ENCODE measurements at places on chromosomes 2 and 18.

DNA sequence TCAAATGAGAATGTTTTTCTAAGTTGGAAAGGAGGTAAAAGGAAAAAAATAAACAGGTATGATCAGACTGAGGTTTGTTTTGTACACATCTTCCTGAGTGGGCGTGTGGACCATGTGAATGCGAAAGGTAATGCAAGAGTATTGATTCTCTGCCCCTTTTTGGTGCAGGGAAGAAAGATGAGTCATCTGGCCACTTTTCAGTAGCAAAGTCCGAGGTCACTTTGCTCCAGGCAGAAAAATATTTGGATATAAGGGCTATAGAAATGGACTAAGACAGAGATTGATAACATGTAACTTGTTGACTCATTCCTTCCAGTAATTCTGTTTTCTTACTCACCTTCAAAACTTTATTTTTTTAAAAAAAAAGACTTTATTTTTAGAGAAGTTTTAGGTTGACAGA is 130.5 kb downstream of the DSEL start:
- no peak for DNase-seq

- DNase-seq, result peak; percentile 32
Measured at GRCh38 chr2:147937744-147938349, 82.7 kb downstream of the ORC4 start.

DNA sequence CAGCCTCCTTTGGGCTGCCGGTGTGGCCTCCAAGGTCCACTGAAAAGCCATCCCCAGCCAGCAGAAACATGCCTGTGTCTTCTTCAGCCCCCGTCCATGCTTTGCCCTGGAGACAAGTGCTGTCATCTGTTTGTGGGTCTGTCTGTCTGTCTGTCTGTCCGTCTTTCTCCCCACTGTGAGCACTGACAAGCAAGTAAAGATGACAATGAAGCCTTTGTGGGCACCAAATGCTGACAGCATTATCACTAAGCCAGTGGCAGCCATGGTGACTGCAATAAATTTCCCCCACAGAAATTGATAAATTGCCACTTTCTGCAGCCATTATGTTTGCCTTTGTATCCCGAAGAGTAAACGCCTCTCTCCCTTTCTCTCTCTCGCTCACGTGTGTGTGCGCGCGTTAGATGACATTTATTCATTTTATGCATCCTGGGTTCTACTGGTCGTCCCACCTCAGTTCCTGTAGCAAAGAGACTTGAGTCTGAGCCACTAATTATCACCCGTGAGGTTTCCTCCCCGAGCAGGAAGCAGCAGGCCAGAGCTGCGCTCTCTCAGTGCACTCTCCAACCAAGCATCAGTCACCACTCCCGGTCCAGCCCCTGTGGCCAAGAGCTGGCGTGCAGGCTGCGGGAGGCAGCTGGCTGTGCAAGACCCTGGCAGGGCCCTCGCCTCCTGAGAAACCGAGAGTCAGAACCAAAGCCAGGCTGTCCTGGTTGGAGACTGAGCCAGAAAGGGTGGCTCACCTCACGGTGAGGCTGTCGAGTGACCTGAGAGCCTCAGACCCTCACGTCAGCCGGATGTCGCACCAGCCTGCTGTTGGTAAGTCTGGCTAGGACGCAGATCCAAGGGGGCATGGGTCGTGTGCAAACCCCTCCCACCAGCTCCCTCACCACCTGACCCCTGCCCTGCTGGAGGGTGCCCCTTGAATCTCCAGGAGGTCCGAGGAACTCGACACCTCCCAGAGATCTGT is 6.9 kb downstream of the STEAP3 start:
- DNase-seq, result no peak

DNA sequence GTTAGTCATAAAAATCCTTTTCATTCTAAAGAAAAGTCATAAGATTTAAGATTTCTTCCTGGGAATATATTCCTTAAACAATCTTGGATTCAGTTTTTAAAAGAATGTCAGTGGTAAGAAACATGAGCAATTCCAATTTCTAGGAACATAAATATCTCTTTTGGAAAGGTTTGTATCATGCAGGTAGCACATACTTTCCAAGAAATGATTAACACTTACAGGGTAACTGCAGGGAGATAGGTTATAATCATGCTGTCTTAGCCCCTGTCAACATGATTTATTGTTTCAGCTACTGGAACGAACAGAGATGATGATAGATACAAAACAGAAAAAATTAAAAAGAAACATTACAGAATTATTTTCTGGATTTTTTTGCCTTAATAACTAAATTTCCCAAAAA is 1537.7 kb downstream of the LRP1B start:
- no peak for DNase-seq

DNA sequence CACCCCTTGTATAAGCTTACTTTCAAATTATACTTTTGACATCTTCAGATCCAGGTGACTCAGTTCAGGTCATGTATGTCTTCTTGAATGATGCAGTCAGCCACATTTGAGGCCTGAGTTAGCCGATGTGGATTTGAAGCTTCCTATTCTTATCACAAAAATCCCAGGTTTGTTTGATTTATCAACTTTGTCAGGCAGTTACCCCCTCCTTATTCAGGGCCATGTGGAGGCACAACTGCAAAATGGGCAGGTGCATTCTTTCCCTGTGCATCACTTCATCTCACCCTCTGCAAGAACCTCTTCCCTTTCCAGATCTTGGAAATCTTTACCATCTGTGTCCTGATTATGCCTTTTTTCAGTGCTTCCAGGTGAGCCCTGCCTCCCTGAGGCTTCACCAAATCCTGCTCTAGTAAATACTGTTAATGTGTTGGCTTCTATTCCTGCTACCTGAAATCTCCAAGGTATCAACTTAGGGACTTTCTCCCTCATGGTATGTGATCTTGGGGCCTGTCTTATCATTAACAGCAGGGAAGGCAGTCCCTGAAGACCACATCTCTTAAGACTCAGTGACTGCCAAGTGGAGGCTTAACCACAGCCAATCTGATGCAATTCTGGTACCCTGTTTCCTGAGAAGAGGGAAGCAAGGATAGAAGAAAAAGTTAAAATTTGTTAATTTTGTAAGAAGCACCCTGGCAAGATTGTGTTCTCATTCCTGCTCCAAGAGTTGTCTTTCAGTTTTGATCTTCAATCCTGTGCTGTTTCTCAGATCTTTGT is 9.4 kb upstream of the ARHGAP28 start:
- DNase-seq, result no peak

GRCh38 chr2:71668326-71669057 is 215.1 kb downstream of the DYSF start:
- DNase-seq, result no peak

DNA sequence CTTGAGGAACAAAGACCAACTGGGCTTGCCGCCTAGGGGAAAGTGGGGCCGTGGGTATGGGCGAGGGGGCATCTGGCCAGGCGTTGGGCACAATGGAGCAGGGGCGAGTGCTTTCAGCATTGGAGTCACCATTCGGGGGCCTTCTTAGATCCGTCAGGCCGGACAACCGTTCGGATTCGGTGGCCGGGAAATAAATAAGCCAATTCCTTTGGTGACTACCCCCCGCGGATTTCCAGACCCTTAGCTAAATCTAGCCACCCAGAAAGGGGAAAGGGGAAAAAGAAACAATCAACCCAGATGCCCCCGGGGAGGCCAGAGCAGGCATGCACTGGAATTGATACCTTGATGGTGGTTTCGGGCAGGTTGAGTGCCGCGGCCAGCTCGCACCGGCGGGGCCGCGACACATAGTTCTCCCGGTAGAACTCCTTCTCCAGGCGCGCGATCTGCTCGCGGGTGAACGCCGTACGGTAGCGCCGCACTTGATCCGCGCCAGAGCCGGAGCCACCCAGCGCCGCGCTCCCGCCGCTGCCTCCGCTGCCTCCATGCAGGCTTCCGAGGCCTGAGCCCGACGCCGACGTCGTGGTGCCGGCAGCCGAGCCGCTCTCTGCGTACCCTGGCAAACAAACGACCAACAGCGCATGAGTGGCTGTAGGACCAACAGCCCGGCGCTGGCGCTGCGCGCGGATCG is 1.8 kb downstream of the EVX2 start:
- DNase-seq, result no peak

- no peak for DNase-seq
Measured at GRCh38 chr18:24860978-24861680, 400.7 kb downstream of the HRH4 start.

- no peak for DNase-seq
Measured at GRCh38 chr2:190961918-190962487, 52.0 kb downstream of the STAT1 start.

DNA sequence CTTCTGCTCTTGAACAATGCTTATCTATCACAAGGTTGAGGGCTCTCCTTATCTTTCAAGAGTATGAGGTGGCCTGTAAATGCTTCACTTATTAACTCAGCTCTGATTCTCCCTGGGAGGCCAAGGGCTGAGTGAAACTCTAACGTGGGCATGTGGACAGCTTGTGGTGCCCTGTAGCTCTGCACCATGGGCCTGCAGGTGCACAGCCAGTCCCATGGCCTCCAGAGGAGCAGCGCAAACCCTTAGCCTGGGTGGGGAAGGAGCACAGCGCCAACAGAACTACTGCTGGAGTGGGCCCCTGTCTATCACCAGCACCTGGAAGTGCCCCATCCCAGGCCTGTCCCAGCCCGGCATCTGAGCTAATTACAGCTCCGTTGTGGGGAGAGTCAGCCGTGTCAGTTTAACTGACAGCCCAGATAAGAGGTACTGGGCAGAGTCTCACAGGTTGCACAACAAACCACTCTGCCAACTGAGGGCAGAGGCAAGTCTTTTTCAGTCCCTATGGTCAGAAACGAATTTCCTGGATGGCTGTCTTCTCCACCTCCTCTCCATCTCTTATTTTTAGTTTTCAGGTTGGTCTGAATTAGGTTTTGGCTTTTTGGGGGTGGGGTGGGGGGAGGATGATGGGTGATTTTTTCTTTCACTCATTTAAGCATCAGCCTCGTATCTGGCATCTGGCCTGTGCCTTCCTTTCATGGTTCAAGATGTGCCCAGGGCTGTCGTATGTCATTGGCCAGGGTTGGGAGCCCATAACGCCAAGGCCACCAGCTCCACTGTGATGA is 219.5 kb downstream of the BCL2 start:
- DNase-seq, result no peak

DNA sequence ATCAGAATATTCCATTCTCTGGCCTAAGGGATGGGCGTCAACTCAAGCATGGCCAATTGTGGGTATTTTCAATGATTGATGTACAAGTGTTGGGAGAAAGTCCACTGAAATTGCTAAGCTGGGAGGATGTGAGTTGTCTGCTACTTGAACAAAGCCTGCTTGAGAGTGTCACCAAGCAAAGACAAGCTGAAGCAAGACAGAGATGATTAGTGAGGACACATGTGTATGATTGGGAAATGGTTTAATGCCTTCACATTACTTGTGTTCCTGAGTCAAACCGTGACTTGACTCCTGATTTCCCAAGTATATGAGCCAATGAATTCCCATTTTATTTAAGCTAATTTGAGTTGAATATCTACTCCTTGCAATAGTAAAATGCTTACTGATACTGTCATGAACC is 23.7 kb upstream of the NRP2 start:
- no peak for DNase-seq

DNA sequence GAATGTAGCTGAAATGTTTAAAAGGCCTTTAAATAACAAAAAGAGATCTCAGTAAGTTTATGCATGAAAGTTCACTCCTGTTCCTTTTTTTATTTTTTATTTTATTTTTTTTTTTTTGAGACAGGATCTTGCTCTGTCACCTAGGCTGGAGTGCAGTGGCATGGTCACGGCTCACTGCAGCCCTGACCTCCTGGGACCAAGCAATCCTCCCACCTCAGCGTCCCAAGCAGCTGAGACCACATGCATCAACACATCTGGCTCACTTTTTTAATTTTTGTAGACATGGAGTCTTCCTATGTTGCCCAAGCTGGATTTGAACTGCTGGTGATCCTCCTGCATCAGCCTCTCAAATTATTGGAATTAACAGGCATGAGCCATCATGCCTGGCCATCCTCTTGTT is 84.3 kb downstream of the KANSL1L start:
- no peak for DNase-seq

GRCh38 chr2:153589586-153589985 is 111.0 kb upstream of the RPRM start:
- no peak for DNase-seq

DNA sequence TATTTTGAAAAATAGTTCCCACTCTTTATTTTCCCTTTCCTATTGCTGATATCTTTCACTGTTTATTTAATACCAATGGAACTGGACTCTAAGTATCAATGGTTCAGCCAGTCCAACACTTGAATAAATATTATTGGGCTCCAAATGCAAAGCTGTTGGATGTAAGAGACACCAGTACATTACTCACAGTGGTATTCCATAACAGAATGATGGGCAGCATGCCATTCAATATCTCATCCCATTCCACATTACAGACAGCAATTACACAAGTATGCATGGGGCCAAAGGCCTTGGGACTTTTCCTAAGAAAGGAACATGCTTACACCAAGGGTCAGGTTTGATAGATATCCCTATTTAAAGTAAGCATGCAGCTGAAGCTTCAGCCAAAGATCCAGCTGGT is 231.9 kb downstream of the RND3 start:
- DNase-seq, result no peak

- DNase-seq, result no peak
Measured at GRCh38 chr2:192005211-192005610, 158.3 kb upstream of the CAVIN2 start.

- DNase-seq, result no peak
Measured at GRCh38 chr2:23606968-23607367, 222.0 kb downstream of the KLHL29 start.

GRCh38 chr18:74944676-74945075 is 264.3 kb downstream of the PTGR3 start:
- DNase-seq, result no peak

DNA sequence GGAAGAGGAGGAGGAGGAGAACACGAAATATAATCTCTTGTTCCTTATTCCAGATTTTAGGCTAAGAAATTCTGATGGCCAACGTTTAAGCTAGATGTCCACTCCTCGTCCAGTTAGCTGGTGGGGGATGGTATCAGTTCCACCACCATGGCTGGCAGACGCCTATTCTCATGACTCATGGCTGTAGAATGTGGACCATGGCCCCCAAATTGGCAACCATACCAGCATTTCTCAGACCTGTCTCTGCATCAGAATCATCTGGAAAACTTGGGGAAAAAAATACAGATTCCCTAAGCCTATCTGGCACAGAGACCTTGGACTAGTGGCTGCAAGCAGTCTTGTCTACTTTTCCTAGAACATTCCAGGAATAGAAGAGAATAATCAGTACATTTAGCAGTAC is 267.7 kb upstream of the SIX2 start:
- DNase-seq, result no peak

DNA sequence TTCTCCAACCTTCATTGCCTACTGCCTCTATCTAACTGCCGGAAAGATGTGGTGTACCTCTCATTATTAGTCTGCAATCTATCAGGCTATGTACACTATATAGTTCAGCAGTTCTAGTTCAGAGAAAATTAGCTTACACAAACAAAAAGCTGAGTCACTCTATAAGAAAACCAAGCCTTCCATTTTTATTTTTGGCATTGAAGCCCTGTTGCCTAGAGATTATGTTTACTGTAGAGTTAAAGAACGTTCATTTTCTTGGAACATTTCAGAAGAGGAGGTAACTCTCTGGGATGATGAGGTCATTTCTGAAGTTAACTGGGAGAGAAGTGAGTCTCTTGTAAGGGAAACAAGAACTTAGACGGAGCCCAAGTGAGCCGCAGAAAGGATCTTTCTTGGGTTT is 133.5 kb downstream of the FAM124B start:
- DNase-seq, result no peak

Data from CD14-positive monocyte (primary cell).